ENCODE measurements at places on chromosomes 13 and 19.

GRCh38 chr19:17370026-17370587, 7.0 kb downstream of the PLVAP start:
- DNase-seq = peak; percentile 81

DNA sequence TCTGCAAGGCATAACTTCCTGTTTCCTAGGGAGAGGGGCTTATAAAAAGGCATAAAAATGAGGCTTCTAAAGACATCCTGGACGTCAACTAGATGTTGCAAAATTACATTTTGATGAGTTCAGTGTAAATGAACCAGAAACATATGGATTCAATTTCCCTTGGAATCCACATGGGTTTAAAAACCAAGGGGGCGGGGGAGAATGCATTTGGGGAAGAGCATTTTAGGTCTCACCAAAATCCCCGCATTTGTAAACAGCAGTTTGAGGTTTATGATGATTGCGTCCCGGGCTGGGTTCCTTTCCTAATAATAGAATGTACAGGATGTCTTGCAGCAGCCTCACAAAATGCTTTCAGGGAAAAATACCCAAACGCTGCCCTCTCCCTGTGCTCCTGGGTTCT, 407.8 kb downstream of the ZNF536 start:
- DNase-seq = no peak

GRCh38 chr13:28539625-28540286, 44.8 kb upstream of the FLT1 start:
- DNase-seq = no peak

- no peak for DNase-seq
Observed at GRCh38 chr13:36146511-36147269, 15.5 kb upstream of the DCLK1 start.

GRCh38 chr19:55301459-55302317, 17.9 kb downstream of the BRSK1 start:
- DNase-seq = peak; percentile 84

DNA sequence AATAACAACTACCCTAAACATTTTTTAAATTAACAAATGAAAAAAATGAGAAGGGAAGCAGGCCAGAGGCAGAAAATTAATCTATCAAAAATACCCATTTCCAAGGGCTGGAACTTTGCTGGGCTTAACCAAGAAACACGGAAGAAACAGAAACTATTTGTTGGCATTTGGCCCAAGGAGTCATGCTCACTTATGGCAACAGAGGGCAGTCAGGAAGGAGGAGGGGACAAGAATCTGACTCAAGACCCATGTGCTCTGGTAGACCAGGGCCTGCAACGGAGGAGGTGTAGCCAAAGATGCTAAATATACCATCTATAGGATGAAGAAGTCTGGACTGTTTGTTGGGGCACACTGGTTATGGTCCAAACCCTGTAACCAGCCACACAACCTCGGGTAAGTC, 496.7 kb downstream of the COG6 start:
- DNase-seq = peak; percentile 26

GRCh38 chr19:52140032-52140710, 433 bp upstream of the ZNF616 start:
- no peak for DNase-seq

- no peak for DNase-seq
Observed at GRCh38 chr19:16631465-16631864, 3.5 kb upstream of the MED26 start.

GRCh38 chr19:47790398-47790814, 11.9 kb downstream of the SELENOW start:
- DNase-seq = peak; percentile 85

- no peak for DNase-seq
Observed at GRCh38 chr19:37953171-37953917, 46.3 kb downstream of the SIPA1L3 start.

- DNase-seq = no peak
Observed at GRCh38 chr13:58397596-58398387, 766.2 kb downstream of the PCDH17 start.

DNA sequence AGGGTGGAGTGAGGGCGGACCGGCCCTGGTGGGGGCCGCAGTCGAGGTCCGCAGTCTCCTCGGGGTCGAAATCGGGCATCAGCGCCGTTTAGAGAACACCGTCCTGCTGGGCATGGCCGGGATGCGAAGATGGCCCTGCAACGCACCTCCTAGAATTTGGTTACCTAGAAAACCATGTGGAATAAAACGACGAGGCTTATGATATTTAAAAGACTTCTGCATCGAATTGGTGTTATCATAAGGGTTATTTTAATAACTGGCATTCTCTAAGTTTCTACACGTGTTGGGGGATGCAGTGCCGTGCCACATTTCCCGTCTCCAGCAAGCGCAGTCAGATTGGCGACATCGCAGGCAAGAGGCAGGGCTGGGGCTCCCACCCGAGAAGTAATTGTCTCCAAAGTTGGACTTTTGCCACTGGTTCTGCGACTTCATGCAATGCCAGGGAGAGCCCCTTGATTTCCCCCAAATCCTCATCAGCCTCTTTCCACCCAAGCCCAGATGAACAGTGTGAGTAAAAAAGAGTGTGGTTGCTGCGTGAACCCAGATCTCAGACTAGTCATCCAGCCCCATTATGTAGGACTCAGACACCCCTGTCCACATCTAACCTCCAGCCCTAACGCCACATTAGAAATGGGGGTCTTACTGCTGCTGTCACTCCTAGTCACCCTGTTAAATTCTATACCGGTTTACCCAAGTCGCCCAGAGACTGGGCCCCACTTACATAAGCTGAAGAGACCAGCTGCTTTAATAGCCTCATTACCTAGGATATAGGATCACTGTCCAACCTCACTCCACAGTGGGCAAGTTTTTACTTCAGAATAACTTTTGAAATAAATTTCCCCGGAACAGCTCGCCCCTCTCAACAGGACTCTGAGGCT, 571 bp upstream of the DHRS12 start:
- no peak for DNase-seq

DNA sequence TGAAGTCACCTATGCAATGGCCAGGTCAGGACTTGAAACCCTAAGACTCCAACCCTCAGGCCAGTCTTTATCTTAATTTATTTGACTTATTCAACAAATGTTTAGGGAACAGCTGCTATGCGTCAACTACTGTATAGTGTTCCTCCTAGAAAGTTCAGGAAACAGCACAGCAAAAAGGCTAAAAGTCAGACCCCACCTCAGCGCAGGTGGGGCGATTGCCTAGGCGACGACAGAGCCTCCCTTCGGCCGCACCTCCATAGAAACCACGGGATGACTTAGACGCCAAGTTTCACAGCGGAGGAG, 502 bp downstream of the VRK3 start:
- DNase-seq = no peak

DNA sequence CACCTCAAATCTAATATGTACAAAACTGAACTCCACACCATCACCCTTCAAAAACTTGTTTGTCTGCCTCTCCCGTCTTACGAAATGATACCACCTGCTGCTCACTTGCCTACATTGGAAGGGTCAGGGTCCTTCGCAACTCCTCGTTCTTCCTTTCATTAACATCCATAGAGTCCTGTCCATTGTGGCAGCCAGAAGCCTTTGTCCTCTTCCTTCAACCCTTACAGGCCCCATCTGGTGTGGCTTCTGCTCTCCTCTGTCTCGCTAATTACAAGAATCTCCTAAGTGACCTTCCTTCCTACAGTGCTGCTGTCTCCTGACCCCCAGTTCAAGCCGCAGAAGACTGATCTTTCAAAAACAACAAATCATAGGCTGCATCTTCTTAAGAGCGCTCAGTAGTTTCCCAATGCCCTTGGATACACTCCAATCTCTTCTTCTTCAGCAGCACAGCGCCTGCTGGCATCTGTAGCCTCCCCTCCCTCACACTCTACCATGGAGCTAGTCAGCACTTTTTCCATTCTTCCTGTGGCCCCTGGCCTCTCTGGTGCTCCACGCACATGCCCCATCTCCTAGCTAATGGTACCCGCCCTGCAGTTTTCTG, 382.7 kb downstream of the LIG4 start:
- no peak for DNase-seq

DNA sequence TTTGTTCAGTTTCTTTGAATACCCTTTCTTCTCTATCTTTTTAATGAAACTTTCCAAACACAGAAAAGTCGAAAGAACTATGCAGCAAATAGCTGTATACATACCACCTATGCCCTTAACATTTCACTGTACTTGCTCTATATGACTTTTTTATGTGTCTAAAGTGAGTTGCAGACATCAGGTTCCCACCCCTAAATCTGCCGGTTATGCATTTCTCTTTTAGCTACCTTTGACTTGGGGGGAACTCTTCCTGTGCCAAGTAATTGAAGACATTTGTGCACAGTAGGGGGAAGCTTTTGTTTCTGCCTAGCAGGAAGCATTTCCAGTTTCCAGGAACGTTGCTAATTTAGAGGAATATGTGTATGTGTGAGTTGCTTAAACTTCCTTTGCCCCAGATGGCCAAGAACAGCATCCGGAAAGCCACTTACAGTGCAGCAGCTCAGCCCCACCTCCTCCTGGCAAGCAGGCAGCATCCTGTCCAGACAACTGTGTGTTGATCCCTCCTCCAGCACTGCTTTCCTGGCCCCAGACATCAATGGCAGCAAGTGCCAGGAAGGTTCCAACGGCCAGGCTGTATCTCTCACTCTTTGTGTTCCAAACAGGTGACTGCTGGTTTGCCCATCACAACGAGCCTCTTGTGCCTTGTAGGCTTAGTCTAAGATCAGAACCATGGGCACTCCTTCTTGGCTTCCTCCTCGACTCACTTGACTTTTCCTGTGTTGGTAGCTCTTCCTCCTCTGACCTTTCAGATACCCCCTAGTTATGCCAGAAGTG, 14.7 kb upstream of the GRAMD1A start:
- DNase-seq = peak; percentile 50

GRCh38 chr13:21218351-21219035, 42.0 kb downstream of the MRPL57 start:
- peak; percentile 77 for DNase-seq

- peak; percentile 70 for DNase-seq
Observed at GRCh38 chr19:3270902-3271301, 46.4 kb downstream of the CELF5 start.

DNA sequence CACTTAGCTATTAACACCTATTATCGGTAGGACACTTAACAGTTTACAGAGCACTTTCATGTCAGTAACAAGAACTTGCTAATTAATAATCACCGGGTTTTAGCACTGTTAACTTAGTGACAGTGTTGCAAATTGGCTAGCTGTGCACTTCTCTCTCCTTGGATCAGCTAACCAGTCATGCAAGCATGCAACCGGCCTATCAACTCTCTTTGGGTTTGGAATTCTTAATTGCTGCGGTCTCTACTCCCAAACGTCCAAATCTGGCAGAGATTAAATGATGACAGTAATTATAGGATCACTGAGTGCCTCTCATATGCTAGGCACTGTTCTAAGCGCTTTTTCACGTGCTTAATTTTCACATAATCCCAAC, 1.2 kb downstream of the EPS15L1 start:
- DNase-seq = no peak

DNA sequence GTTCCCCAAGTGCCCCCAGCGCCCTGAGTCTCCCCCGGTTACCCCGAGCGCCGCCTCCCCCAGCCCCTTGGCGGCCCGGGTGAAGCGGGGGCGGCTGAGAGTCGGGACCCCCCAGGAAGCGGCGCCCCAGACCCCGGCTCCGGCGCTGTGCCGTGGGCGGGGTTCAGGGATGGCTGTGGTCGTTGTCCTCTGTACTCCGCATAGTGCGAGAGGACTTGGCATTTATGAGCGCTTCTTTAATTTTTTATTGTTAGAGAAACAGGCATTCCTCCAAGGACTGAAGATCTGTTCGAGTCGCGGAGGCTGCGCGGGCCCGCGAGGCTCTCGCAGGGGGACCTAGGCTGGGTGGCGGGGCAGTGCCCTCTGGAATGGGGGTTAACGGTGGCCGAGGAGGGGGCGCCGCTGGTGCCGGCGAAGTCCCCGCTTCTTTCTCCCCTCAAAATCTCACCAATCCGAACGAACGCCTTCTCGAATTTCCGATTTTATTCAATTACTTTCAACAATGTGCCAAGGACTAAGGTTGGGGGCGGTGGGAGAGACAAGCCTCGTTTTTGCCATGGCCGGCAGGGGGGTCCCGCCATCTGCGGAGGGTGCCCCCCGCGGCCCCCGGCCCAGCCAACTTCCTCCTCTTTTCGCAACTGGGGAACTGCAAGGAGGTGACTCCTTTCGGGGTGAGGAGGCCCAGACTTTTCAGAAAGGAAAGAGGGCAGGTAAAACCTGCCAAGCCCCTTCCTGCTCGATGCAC, 596 bp upstream of the GJB2 start:
- DNase-seq = no peak

DNA sequence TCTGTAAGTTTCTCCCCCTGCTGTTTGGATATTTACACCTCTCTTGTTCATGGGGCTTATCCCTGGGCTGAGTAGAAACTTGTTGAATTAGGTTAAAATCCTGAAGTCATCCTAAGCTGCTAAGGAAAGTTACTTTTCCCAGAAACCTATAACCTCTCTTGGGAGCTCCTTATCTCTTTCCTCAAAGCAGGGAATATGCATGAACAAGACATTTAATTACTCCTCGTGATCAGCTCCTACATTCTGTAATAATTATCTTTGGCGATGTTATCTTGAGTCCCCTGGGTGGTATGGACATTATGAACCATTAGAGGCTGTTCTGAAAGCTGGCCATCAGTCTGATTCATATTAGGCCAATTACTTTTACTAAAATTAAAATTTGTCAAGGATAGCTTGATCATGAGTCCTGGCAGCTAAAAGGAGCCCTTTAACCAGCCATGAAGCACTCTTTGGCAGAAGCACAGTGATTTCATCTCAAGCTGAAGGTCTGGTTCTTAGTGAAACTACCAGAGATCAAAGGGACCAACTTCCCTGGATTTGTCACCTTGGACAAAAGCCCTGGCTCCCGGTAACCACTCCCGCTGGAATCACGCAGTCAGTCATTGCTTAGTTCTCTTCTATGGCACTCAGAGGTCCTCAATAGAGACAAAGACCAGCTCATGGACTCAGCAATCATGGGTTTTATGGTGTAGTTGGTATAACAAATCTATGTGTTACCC, 811.8 kb downstream of the UQCRFS1 start:
- no peak for DNase-seq

- DNase-seq = no peak
Observed at GRCh38 chr13:112647256-112647655, 42.6 kb upstream of the ATP11A start.

- no peak for DNase-seq
Observed at GRCh38 chr19:55442372-55442961, 633 bp downstream of the SHISA7 start.

DNA sequence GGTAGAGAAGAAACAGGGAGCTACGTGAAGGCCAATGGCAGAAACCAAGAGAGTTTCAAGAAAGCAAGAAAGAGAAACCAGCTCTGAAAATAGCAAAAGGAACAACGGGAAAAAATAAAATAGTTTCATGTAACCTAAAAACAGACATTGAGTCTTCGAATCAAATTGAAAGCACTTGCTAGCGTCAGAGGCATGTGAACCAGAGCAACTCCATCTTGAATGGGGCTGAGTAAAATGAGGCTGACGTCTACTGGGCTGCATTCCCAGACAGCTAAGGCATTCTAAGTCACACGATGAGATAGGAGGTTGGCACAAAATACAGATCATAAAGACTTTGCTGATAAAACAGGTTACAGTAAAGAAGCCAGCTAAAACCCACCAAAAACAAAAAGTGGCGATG, 7.3 kb upstream of the PMIS2 start:
- no peak for DNase-seq
